Right ventricle myocardium superior (tissue), 1 donor: ENCODE measurements at places on chromosomes 13 and 19. TPM values are rescaled to one million over a fixed set of nuclear protein-coding genes. Genes with fewer than 3 reads are reported as not detected.

The KIR3DL2 gene
- total RNA-seq = not detected

The ETV2 gene
- total RNA-seq = 0.32 TPM

The CDC42EP5 gene
- 11.6 TPM for total RNA-seq

The IGFL3 gene
- total RNA-seq = not detected

The B3GNT8 gene
- 12.5 TPM for total RNA-seq

The ZFR2 gene
- not detected for total RNA-seq

The TUBA3C gene
- 0.27 TPM for total RNA-seq

The NLRP11 gene
- total RNA-seq = not detected

The PDX1 gene
- not detected for total RNA-seq

The MBD3L3 gene
- not detected for total RNA-seq

The SRRM5 gene
- total RNA-seq = 0.13 TPM

The GZMM gene
- 0.32 TPM for total RNA-seq

The STARD13 gene
- total RNA-seq = 36.4 TPM

The IGFL4 gene
- not detected for total RNA-seq

The RRAS gene
- total RNA-seq = 105 TPM

The HS6ST3 gene
- total RNA-seq = 0.56 TPM

The SYNE4 gene
- 0.30 TPM for total RNA-seq

The CNN1 gene
- total RNA-seq = 59.5 TPM

The CYP4F11 gene
- total RNA-seq = 0.56 TPM

The SCGB2B2 gene
- total RNA-seq = 0.13 TPM

The GAPDHS gene
- total RNA-seq = not detected

The PGLYRP1 gene
- not detected for total RNA-seq

The DCT gene
- 0.22 TPM for total RNA-seq

The POLR1G gene
- total RNA-seq = 7.7 TPM

The CEBPA gene
- total RNA-seq = 3.4 TPM

The NCR1 gene
- not detected for total RNA-seq

The KIR2DL4 gene
- total RNA-seq = not detected

The FFAR2 gene
- 0.11 TPM for total RNA-seq

The THSD8 gene
- 1.6 TPM for total RNA-seq

The IL17D gene
- 0.54 TPM for total RNA-seq

The DLEU7 gene
- 0.08 TPM for total RNA-seq

The DGKH gene
- 4.2 TPM for total RNA-seq

The CCDC169 gene
- total RNA-seq = 0.08 TPM

The ZMYM2 gene
- 48.4 TPM for total RNA-seq

The VPS36 gene
- total RNA-seq = 25.0 TPM
